HTR-8/SVneo (cell line): ENCODE measurements at places on chromosomes 2 and 18.

GRCh38 chr18:78820161-78820834 is 159.3 kb upstream of the SALL3 start:
- DNase-seq = no peak

DNA sequence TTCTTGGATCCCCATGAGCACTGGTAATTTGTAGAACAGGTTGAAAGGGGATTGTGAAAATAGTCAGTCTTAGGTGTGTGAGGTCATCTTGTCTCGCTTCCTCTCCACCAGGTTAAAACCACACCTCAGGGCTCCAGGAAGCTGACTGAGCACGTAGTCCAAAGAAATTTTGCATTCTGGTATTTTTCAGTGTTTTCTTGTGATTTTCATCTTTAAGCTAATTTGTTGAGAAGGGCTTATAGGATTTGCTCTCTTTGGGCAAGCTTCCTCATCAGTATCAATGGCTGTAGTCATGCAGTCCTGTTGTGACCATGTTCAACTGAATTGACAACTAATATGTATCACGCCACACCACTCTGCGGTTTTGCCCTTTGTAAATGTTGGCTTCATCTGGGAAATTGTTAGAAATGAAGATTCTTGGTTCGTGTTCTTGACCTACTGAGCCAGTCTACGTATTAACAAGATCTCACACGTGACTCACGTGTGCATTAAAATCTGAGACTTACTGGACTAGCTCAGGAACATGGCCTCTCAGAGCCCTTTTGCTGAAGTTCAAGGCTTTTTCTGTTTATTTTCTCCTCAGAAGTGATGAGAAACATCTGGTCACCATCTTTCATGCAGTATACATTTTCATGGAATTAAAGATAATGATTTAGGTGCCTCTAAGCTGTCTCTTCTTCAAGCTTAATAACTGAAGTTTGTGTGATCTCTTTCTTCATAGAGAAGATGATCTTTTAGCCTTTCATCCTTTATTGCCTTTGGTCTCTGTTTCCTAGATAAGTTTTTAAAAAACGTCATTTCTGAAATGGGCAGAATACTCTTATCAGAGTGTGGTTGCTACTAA is 32.8 kb downstream of the FMNL2 start:
- DNase-seq = no peak

GRCh38 chr2:21761361-21761760 is 637.6 kb downstream of the TDRD15 start:
- no peak for DNase-seq

DNA sequence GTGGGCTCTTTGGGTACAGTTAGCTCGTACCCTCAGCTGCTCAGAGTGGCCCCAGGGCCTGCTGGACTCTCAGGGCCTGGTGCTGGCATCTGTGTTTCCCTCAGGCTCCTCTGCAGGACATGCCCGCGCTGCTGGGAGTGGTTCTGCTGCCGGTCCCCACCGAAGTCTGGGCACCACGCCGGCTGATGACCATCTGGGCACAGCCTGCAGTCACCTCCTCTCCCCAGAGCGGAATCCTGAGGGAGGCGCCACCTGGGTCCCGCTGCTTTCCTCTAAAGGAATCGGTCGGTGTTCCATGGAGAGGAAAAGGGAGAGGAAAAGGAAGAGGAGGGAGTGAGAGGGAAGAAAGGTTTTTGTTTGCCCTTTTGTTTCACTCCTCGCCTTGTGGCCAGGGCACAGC is 43.6 kb downstream of the MC2R start:
- DNase-seq = no peak

- no peak for DNase-seq
These were observed 290.8 kb downstream of the SLC4A3 start for GRCh38 chr2:219918254-219918653.

- no peak for DNase-seq
These were observed 1.3 kb downstream of the KIAA2012 start for GRCh38 chr2:202074324-202074723.

DNA sequence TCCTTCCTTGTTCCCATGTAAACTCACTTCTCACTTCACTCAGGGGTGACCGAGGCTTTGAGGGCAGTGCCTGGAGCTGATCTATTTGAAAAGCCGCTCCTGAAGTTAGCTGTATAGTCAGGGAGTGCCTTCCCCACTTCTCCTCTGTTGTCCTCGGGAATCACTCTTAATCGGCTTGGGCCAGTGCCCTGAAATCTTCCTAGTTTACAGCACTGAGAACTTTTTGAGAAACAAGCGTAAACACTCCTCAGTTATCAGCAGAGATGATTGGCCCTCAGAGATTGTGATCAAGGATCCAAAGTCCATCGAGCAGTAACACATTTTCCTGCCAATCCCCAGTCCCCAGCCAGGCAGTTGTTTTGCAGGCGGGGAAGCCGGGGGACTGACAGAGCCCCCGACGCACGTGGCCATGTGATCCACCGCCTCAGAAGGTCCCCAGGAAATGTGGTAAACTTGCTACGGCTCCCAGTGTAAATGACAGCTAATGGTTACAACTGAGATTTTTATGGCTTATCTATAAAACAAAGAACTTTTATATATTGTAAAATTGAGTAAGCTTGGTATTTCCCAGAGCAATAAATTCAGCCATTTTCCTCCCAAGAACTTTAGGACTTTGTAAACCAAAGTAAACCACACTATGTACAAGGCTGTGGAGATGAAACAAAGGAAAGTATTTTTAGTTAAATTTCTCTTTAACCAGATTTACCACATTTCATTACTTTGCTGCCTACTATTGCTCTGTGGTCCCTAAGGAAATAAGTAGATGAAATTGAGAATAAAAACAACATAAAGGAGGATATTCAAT is 53.5 kb downstream of the C18orf63 start:
- DNase-seq = no peak

DNA sequence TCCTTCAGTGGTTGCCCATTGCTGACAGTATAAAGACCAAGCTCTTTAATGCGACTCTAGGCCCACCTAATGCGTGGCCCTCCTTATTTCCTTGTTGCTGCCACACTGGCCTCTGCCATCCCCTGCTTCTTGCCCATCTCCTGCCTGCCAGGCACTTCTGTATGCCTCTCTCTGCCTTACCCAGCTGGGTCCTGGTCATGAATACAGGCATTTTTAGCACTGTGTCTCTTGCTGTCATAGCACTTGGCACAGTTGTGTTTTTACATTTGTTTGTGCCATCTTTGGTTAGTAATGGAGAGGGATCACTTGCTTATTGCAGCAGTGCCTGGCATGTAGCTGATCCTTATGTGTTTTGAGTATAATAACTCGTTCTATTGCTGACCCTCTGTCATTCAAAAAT is 38.7 kb downstream of the MAP4K4 start:
- DNase-seq = no peak

DNA sequence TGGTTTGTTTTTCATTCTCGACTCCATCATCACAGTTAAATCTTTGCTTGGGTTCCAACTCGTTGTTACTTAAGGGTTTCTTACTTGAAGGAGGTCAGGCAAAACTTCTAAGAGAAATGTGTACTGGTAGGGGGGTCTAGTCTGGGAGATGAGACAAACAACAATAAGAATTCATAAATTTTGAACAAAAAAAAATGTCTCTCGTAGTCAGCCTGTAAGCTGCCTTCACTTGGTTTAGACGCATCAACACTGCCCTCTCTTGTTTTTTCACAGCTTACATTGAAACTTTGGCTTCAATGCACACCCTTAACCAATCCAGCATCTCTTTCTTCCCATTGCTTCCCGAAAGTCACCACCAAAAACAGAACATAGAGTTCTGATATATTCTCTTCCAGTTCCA is 576.4 kb upstream of the PIK3C3 start:
- DNase-seq = peak; percentile 3

DNA sequence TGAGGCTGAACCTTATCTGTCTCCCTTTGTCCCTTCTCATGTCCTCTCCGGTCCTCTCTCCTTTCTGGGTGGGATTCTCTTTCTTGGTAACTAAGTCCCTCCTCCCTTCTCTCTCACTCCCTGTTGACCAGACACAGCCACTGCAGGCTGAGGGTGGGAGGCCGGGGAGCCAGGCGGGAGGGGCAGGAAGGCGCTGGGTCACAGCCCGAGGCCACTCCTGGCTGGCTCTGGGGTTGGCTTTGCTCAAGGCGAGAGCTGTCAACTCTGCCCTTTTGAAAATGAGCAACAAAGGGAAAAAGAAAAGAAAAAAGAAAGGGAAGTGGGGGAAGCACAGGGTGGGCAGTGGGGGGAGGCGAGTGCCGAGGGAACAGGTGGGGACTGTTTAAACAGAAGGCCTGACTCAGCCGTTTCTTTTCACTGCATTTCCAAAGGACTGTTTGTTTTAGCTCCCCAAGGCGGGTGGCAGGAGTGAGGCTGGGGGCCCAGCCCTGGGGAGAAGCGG is 70.5 kb upstream of the IGFBP5 start:
- DNase-seq = no peak

GRCh38 chr2:184047536-184047935 is 550.8 kb upstream of the ZNF804A start:
- DNase-seq = no peak

DNA sequence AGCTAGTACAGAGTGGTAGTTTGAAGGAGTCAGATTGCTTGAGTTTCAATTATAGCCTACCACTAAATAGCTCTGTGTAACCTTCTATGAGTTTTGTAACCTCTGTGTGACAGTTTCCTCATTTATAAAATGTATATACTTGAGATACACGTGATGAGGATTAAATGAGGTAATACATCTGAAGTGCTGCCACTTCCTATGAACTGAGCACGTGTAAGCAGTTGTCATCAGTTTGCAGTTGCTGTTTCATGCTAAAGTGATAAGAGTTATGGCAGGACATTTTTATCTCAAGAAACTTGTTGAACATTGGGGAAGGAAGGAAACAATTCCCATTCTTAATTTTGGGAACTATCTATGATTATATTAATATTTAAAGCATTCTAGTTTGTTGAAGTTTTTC is 38.5 kb downstream of the CARF start:
- no peak for DNase-seq

DNA sequence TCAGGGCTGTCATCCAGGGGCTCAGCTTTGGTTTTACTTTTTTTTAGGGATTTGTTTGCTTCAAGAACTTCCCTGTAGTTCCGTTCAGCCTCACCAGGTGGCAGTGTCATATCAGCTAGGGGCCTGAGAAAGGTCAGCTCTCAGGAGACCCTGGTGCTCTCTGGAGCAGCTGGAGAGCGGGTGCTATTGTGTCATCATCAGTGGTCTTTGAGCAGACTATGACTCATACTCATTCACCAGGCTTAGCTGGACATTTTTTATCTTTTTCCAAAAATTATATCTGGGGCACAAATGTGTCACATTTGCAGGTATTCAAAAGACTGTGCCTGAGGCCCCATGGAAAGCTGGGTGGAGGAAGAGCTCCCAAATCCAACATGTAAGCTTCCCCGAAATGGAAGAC is 24.4 kb downstream of the ZNF892 start:
- peak; percentile 96 for DNase-seq

GRCh38 chr2:49033394-49034185 is 120.7 kb downstream of the FSHR start:
- DNase-seq = no peak
